ENCODE measurements at places on chromosomes 7 and 10.

GRCh38 chr10:34121125-34121753, 693.9 kb downstream of the PARD3 start:
- DNase-seq: no peak

GRCh38 chr7:46492466-46492865, 571.4 kb upstream of the IGFBP3 start:
- DNase-seq: no peak

DNA sequence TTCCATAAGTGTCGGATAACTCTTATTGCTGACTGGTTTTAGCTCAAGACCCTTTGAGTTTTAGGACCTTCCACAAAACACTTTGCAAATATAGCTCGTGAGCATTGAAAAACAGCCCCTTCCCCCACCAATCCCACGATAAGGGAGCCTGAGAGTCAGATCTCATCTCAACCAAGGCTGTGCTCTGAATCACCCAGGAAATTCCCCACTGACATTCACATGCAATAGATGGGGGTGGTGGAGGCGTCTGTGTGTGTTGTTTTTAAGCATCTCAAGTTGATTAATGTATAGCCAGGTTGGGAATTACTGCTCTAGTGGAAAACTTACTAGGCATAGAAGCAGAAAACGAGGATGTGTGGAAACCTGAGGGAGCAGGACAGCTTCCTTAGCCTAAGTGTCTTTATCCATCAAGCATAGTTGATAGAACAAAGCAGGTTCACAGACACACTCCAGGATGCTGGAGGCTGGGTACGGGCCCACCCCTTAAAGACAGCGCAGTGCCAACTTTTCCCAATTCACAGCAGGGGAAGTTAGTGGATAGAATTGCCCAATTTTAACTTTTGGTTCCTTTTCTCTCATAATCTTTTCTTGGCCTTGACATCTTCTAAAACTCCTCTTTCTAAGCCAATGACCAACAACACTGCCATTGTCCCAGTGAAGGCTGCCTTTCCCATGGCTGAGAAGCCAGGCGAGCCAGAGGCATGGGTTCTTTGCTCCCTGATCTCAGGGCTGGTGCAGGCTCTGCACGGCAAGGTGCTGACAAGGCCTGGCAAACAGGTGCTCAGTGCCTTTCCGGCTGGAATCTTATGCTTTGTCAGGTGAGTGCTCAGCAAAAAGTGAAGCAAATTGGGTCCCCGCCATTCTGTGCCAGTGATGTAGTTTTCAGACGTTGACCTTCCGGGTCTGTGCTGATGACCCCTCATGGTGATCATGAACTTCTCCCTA, 98.5 kb upstream of the INSIG1 start:
- DNase-seq: no peak

GRCh38 chr7:78786055-78786454, 667.4 kb downstream of the MAGI2 start:
- DNase-seq: no peak

DNA sequence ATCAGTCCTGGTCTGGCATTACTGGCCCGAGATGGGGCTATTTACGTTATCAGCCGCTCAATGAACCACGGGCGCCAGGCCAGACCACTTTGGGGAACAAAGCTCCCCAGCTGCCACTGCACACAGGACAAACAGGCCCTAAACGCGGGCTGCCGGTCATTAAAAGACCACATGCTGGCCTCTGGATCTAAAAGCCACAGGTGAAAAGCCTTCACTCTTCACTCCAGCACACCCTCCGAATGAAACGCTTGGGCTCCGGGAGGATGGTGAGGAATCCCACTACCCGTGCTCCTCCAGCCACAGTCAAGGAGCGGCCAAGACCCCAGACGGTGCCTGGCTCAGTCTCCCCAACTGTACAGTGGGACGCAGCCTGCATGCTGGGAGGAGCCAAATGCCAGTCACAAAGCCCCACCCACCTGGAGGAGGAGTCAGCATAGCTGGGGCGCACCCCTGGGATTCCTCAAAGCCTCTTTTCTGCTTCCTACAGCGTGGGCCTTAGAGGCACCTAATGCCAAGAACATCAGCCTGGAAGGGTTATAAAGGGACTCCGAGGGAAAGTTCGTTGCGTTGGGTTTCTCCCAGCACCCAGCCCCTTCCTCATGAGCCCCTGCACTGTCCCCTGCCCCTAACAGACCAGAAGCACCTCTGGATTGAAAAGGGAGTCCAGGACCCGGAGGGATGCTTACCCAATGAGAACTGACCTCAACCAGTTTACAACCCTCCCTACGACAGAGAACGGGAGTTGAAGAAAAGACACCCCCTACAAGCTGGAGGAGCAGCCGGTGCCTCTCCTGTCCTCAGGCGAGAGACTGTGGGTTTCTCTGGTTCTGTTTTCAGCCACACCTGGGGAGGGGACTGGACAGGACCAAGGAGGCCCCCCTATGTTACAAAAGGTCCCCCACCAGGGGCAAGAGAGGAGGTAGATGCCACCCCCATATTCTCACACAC, 4.7 kb downstream of the PDGFA start:
- no peak for DNase-seq

GRCh38 chr10:88896994-88897853, 17.2 kb downstream of the STAMBPL1 start:
- no peak for DNase-seq

Measured in fibroblast of skin of left biceps (primary cell).